NCI-H1436 (cell line): ENCODE measurements at places on chromosomes 1 and 21.

DNA sequence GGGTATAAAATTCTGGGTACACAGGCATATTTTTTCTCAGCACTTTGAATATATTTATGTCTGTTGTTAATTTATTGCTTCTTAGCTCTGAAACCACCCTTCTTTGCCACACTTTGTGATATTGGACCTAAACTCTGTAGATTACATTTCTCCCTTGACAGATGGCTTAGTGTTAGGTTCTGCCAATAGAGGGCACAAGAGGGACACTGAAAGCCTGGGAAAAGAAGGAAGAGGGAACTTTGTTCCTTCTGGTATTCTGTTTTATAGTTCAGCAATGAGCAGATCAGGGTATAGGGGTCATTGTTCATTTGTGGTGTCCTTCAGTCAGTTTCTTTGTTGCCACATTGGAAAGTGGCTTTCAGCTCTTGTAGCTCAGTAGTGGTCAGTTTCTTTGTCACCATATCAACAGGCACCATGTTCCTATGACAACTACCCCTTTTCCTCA lies 423.5 kb upstream of the PROX1 start:
- no peak for DNase-seq

GRCh38 chr1:54246116-54246721 lies 46.3 kb downstream of the MRPL37 start:
- no peak for DNase-seq

GRCh38 chr1:219489636-219490035 lies 123.3 kb downstream of the ZC3H11B start:
- DNase-seq: no peak

DNA sequence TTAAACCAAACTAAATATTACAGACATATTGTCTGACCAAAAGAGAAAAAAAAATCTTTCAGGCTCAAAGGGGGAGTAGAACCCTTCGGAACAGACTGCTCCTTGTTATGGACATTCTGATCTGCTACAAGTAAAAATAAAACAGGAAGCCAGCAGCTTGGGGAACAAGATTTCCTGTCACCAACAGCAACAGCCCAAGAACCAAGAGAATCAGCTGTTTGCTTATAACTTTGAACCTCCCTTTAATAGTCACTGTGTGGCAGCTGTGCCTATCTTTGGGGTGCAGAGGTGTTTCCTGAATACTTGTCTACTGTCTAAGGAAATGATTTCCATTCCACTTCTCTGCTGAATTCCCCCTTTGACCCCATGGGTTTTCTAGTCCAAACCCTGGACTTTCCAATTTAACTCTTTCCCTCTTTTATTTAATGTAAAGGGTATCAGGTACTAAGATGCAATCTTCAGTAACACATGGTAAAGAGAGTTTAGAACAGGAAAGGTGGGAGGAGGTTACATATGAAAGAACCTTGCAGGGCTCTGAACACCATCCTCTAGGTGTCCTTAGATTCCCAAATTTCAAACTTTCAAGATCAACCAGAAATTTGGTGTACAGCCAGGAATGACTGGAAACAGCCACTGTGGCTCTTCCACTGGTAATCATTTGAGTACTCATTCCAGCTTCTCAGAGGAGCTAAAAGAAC lies 38.6 kb downstream of the GPR3 start:
- no peak for DNase-seq

- no peak for DNase-seq
Observed at GRCh38 chr1:93979040-93979717, 69.9 kb upstream of the GCLM start.

- no peak for DNase-seq
Observed at GRCh38 chr1:67004176-67004575, 49.8 kb downstream of the SLC35D1 start.

DNA sequence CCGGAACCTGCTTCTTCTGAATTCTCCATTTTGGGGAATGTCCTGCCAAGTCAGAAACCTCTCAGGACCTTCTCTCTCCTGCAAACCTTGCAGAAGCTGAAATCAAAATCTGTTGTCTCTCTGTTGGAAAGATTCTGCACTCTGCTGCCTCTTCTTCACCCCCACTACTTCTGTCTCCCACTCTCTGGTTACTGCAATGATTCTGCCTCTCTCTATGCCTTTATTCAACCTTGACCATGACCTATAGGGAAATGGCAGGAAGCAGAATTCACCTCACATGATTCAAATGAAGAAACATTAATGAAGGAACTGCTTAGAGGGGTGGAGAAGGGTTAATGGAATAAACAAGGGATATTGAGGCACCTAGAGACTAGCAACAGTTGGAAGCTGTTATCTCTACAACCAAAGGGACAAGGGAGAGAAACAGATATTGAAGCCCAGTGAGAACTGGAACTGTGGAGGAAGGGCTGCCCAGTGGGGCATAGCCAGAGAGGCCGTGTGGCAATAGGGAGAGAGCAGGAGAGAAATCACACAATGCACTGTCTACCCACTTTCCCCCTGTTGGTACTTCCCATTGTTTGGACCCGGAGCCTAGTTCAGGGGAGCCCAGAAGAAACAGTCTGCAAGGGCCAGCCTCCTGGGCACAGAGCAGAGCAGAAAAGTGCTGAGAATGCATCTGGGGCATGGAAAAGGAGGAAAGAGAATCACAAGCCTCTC lies 76.1 kb upstream of the JUN start:
- no peak for DNase-seq
